Suppressor macrophage treated with lipopolysaccharide for 1 hour (primary cell): ENCODE measurements at places on chromosomes 16 and 17.

DNA sequence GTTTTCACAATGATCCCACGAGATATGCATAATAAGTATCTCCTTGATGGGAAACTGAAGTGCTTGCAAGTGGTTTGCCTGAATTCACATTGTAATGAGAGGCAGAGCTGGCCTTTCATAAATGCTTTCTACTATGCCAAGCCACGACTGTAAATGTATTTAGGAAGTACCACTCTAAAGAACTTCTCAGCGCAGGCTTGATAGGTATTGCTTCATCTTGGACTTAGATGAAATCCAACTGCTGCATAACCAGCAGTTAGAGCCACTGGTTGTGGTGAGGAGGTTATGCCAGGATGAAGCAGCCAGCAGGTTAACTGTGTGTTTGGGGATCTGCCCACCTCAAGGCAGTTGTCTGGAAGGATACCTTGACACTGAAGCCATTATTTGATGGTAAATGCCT is 26.8 kb downstream of the MARCHF10 start:
- DNase-seq: no peak

GRCh38 chr16:50502616-50503011 is 45.6 kb upstream of the NKD1 start:
- no peak for DNase-seq

DNA sequence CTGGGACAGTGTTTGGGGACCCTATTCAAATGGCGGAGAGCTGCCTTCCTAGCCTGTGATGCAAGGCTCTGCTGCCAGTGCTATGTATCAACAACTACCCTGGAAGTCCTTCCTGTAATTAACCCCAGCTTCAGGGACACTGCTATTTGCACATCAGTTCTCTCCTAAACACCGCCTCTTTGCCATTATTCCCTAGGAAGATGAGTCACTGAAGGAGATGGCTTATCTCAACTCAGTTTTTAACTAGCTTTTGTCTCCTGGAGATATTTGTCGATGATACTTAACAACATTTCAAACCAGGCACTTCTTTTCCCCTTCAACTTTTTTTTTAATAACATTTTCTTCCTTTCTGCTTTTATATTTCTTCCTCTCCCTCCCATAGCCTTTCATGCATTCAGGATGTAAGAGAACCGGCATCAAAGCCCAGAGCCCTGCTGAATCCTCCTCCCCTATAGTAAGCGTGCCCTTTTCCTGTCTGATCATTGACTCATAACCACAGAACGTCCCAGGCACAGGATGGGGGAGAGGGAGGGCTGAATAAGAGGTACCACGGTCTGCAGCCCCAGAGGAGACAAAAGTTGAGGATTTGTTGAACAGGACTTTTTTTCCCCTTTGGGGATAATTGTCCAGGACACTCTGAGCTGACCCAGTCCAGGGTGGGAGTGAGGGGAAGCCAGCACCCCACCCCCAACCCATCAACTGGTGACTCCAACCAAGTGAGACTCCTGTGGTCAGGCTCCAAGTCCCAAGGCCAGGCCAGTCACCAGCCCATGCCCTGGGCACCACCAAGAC is 387.8 kb upstream of the SALL1 start:
- DNase-seq: no peak

DNA sequence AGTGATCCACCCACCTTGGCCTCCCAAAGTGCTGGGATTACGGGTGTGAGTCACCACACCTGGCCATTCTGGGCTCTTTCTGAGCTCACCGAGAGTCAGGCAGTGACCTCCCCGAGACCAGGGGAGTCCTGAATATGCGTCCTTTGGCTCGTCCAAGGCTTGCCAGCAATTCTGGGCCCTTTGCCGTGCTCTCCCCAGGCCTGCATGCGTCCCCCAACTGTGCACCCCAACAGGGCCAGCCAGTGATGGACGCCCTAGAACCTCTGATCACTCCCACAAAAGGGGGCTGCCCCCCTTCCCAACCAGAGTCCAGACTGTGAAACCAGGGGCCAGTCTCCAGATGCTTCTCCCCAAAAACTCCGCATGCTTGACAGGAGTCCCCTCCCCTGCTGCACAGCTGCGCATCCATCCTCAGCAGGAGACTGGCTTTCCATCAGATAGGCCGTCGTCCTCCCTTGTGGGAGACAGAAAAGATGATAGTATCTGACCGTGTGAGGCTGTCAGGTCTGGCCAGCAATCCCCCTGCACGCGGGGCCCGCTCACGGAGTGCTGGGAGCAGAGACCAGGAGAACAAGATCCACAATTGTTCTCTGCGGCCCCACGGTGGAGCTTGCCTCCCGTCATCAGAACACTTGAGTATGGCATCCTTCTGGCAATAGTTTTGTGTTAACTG is 15.5 kb downstream of the HS3ST6 start:
- no peak for DNase-seq

GRCh38 chr16:53789137-53789536 is 85.2 kb downstream of the FTO start:
- no peak for DNase-seq

- peak; percentile 65 for DNase-seq
These were observed 10.8 kb upstream of the TLCD3B start for GRCh38 chr16:30041841-30042240.

- peak; percentile 73 for DNase-seq
These were observed 13.2 kb upstream of the AURKB start for GRCh38 chr17:8223356-8224126.

- no peak for DNase-seq
These were observed 12.2 kb upstream of the CBX4 start for GRCh38 chr17:79851461-79851817.

DNA sequence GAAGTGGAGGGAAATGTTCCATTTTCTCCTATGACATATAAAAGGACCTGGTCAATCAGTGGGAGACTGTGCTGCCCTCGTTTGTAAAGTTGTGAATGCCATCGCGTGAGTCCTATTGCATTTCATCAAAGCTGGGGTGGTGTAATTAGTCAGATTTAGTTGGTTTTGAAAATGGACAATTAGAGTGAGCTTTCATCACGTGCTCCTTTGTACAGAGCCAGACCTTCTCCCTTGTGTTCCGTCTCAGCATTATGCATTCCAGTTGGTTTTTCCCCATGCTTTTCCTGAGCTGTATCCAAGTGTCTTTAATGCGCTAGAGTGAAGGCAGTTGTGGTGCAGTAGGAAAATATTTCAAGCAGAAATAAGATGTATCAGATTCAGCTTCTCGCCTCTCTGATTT is 10.4 kb downstream of the SEC14L1 start:
- no peak for DNase-seq

GRCh38 chr16:81817789-81818567 is 38.9 kb downstream of the PLCG2 start:
- DNase-seq: peak; percentile 51
